Stimulated activated CD4-positive, alpha-beta T cell treated with anti-CD3 and anti-CD28 coated beads, Interleukin-4, amount 100 ng/mL, for 48 hours (primary cell): ENCODE measurements at places on chromosomes 13 and 19.

- no peak for DNase-seq
These were observed 2.8 kb upstream of the SIGLECL1 start for GRCh38 chr19:51247972-51248590.

DNA sequence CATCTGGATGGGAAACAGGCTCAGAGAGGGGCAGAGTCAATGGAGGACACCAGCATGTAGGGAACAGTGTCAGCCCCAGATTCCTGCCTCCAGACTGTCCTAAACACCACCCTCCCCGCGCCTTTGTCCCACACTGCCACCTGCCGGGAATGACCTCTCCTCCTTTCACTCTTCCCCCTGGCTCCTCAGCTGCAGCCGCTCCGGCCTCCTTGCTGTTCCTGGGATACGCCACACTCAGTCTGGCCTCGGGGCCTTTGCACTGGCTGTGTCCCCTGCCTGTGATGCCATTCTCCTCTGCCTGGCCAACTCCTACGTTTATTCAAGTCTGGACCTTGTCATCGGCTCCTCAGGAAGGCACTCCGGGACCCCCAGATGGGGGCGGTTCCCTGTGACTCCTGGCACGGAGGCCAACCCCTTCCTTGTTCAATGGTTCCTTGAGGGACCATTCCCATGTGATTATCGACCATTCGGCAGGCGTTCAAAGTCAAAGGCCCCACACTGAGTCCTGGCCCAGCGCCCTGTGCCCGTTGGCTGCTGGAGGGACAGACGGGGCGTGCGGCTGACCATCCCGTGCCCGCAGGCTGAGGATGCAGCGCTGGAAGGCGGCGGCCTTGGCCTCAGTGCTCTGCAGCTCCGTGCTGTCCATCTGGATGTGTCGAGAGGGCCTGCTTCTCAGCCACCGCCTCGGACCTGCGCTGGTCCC, 15.8 kb downstream of the FUT6 start:
- no peak for DNase-seq

- no peak for DNase-seq
These were observed 37.7 kb downstream of the ACSBG2 start for GRCh38 chr19:6173190-6173589.

GRCh38 chr13:112573710-112574109, 14.2 kb downstream of the TUBGCP3 start:
- DNase-seq, result no peak

DNA sequence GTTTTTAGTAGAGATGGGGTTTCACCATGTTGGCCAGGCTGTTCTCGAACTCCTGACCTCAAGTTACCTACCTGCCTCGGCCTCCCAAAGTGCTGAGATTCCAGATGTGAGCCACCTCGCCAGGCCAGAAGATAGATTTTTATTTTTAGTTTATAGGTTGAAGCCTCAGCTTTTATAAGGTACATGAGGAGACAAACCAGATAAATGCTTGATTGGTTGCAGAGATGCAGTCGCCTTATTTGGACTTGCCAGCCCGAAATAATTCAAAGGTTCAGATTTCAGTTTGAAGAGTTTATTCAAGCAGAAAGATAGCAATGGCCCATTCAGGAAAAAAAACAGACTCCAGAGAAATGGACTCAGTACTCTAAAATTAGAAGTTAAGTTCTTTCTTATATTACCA, 3.1 kb downstream of the ZNF69 start:
- DNase-seq, result no peak

DNA sequence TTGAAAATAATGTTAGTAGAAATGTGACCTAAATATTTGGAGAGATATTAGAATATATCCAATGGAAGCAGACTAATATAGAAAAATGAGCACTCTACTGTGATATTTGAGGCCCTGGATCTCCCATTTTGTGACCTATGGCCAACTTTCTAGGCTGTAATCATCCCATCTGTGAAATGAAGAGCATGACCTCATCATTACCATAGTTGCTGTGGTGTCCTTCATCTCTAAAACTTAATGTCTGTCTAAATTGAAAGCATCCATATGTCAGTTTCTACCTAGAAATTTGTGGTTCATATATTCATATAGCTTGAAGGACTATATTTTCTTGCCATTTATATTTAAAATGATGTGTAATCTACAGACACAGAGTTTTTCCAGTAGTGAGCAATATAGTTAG, 41.6 kb downstream of the PAN3 start:
- no peak for DNase-seq

- no peak for DNase-seq
These were observed 38.8 kb upstream of the F7 start for GRCh38 chr13:113066746-113067145.

- no peak for DNase-seq
These were observed 22.9 kb downstream of the CYP4F2 start for GRCh38 chr19:15874821-15875474.

GRCh38 chr19:39389631-39390414, 1.1 kb downstream of the PAF1 start:
- DNase-seq, result no peak

DNA sequence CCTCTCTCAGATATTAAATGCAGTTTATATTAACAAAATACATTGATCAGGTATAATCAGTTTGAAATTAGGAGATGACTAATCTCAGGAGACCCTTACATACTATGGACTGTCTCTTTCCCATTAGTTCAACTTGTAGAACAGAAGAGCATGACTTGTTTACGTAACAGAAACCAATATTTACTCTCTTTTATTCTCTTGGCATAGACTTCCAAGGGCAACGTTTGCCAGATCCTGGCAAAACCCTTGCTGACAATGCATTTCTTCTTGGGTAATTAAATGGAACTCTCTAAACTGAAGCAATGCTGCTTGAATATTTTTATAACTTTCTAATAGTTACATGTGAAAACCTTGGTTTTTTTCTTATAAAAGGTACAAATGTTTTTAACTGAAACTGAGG, 68.3 kb upstream of the MYO16 start:
- DNase-seq, result no peak

DNA sequence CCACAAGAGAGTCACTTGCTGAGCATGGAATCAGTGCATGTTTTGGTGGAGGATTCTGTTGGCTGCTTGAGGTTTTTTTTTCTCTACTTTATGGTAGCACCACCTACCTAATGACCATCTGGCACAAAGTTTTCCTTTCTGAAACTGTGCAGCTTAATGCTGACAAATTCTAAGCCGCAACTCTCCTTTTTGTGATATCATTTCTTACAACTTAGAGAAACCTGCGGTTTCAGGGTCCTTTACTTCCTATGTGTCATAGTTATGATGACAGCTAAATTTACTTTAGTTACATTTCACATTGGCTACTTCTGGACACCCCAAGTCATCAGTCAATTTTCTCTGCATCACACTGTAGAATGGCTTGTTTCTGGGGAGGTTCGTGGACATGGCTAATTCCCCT, 115.4 kb upstream of the TMTC4 start:
- DNase-seq, result no peak

DNA sequence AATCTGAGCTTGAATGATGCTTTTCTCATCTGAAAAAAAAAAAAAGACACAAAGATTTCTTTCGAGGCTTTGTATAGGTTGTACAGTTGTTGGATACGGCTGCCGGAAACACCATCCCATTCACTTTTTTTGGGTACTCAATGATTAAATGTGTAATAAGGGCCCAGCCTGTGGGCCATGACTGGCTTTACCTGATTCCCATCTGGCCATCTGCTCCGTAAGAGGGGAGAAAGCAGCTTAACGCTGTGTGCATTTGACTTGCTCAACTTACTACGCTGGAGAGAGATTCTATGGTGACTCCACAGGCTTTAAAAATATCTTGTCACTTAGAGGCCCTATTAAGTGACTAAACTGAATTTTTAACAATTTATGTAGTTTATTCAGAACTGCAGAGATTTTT, 731 bp downstream of the ZNF558 start:
- no peak for DNase-seq

DNA sequence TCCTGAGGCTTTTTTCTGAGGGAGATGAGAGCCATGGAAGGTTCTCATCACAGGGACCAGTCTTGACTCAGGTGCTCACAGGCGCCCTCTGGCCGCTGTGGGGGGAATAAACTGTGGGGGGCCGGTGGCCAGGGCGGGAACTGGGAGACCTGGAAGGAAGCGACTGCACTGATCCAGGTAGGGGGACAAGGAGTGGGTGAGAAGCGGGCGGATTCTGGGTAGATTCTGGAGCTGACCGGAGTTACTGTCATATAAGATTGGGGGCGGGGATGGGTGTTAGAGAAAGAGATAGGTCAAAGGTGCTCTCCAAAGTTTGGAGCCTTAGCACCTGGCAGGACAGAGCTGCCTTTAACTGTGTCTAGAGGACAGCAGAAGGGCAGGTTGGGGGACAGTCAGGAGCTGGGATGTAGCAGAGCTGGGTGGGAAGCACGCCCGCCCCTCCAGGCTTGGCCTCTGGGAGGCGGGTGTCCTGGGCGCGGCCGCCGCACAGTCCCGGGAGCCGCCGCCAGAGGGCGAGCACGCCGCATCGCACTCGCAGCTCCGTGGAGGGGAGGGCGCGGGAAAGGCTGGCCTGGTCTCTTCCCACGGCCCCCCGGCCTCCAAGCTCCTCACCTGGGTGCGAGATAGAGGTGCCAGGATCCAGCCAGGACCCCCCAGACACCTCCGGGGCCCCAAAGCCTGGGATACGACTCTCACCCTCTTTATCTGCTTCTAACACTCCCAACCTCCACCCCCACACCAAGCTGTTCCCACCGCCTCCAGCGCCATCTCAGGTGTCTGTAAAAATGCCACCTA, 4.2 kb upstream of the DAND5 start:
- DNase-seq, result peak; percentile 78

DNA sequence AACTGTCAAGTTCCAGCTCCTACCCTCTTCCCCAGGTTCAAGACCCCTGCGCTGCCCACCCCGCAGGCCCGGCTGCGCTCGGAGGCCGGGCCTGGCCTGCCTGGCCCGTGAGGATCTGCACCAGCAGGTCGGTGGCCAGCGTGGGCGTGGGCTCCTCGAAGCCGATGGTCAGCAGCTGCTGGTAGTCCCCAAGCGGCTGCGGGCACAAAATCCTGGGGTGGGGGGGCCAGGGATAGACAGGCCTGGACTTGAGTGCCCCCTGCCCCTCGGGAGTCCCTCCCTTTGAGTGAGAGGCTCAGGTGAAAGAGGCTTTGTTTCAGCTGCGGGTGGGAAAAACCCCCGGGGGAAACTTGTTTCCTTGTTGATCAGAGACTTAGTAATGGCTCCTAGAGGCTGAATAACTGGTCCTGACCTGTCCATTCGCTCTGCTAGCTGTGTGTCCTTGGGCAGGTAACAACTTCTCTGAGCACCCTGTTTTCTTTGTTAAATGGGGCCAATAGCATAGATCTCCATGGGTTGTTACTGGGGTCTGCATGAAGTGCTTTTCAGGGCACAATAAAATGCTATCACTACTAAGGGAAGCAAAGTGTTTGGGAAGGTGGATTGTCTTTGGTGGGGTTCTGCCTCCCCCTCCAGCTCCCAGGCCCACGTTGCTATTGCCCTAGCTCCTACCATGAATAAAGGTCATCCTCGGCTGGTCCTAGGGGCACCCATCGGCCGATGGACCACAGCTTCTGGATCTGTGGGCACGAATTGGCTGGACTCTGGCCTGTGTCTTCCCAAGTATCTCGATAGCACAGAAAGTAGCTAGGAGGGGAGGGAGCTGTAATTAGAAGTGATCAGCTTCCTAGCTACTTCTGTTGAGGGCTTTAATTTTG, 3.5 kb downstream of the C19orf67 start:
- DNase-seq, result no peak

- DNase-seq, result no peak
These were observed 71.0 kb downstream of the ITGBL1 start for GRCh38 chr13:101523154-101524131.

GRCh38 chr19:5048727-5049553, 80.0 kb downstream of the KDM4B start:
- no peak for DNase-seq

- no peak for DNase-seq
These were observed 46.7 kb upstream of the POSTN start for GRCh38 chr13:37645181-37645740.

- DNase-seq, result no peak
These were observed 19.9 kb upstream of the CACTIN start for GRCh38 chr19:3646336-3647092.
